Hematopoietic multipotent progenitor cell treated with erythropoietin and hydrocortisone succinate and interleukin-3 and kit ligand, for 4 days (in vitro differentiated cells): ENCODE measurements at places on chromosomes 6 and 20.

DNA sequence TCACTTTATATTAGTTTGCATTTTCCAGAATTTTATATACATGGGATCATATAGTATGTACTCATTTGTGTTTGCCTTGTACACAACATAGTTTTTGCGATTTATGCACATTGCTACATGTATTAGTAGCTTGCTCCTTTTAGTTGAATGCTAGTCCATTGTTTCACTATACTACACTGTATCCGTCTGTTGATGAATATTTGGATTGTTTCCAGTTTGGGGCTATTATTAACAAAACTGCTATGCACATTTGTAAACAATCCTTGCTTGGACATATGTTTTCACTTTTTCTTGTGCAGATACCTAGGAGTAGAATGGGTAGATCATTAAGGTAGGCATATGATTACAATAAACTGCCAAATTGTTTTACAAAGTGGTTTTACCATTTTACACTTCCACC is 3.9 kb upstream of the LRRC1 start:
- no peak for DNase-seq

GRCh38 chr6:113786168-113786567 is 71.0 kb upstream of the MARCKS start:
- DNase-seq, result no peak

GRCh38 chr6:37536491-37537190 is 36.9 kb upstream of the CCDC167 start:
- DNase-seq, result peak; percentile 27

DNA sequence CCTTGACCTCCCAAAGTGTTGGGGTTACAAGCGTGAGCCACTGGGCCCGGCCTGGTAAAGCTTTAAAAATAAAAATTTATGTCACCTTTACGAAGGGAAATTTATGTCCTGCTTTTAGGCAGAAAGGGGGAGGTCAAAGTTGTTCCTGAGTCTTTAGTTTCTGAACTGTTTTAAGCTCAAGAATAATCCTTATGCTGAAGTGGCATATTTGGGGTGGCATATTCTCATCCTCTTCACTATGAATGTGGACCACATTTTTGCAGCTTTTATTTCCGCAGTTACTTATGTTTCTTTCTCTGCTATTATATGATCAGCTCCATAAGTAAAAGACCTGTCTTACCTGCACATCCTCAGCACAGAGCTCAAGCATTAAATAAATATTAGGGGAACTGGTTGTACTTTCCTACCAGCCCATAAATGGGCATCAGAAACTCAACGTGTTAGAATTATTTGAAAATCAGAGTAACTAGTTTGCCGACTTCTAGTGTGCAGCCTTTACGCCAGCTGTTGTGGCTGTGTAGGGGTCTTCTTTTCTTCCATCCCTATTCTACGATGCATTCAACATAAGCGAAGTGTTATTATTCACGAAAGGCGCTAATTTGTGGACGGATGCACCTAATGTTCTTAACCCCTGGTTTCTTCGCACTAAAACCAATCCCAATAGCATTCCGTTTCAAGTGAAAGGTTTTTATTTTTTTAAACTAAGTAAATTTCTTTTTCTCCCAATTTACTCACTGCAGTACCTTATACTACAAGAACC is 867 bp upstream of the AKAP7 start:
- DNase-seq, result no peak

- DNase-seq, result no peak
These were observed 456.5 kb downstream of the UTRN start for GRCh38 chr6:144741659-144742058.

GRCh38 chr6:94462231-94462630 is 1042.9 kb upstream of the EPHA7 start:
- DNase-seq, result no peak

DNA sequence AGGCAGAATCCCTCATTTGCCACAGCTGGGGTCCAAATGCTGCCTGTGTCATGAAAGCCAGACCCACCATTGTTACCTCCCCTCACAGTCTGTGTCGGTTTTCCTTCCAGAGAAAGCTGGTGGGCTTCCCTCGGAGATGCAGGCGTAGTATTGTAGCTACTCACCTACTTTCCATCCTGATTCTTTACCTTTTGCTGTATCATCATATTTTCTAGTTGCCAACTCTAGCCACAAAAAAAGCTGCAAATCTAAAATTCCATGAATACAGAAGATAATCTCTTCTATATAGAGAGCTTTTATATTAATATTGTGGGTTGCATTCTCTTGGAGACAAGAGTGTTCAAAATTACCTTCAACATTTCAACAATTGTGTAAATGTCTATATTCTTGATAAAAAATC is 98.0 kb upstream of the LAMP5 start:
- DNase-seq, result no peak

DNA sequence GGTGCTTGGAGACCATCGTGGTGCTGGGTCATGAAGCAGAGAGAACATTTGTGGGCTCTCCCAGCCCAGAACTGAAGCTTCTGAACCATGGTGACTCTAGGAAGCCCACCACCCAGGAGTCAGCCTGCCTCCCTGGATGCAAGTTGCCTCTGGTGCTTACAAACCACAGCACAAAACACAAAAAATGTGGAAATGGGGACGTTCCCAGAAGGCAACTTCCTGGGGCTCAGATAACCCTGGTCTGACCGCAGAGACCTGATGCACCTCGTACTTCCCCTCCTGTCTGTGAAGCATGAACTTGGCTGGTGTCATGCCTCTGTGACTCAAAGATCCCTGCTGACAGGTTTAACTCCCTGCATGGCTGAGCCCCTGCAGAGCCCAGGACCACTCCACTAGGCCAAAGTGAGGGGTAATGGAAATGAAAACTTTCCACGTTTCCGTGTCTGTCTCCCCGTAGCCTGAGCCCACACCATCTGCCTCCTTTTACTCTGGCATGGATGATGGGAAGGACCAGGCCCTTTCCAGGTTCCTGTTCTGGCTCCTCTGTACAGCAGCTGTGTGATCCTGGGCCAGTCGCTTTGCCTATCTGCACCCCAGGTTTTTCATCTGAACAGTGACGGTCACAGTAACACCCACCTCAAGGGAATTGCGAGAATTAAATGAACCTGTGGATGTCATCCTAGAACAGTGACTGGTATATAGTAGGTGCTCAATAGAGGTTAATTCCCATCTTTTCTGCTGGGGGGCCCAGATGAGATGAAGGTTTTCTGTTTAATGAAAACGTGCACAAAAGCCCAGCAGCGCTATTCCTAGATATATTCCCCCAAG is 57.7 kb downstream of the PPP1R16B start:
- DNase-seq, result no peak

DNA sequence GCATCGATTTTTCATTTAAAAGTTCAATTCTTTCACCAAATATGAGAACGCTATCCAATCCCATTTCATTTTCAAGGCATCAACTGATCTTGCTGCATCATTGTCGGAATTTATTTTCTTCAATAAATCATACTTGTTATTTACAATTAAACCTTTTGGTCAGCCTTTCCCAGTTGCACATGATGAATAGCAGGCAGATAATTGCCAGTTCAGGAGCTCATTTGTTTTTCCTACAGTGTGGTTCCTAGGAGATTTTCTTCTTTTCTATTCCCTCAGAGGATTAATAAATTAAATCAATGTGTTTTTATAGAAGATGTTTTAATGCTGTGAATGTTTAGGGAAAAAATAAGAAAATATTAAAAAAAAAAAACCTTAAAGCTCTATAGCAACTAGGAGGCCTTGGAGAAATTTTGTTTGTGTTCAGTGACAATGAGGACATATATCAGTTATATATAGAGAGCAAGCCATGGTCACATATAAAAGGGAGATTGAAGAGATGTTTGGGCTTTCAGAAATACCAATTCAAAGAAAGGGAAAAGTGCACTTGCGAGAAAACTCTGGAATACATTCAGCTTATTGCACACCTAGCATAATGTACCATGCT is 30.4 kb downstream of the LGSN start:
- DNase-seq, result no peak

DNA sequence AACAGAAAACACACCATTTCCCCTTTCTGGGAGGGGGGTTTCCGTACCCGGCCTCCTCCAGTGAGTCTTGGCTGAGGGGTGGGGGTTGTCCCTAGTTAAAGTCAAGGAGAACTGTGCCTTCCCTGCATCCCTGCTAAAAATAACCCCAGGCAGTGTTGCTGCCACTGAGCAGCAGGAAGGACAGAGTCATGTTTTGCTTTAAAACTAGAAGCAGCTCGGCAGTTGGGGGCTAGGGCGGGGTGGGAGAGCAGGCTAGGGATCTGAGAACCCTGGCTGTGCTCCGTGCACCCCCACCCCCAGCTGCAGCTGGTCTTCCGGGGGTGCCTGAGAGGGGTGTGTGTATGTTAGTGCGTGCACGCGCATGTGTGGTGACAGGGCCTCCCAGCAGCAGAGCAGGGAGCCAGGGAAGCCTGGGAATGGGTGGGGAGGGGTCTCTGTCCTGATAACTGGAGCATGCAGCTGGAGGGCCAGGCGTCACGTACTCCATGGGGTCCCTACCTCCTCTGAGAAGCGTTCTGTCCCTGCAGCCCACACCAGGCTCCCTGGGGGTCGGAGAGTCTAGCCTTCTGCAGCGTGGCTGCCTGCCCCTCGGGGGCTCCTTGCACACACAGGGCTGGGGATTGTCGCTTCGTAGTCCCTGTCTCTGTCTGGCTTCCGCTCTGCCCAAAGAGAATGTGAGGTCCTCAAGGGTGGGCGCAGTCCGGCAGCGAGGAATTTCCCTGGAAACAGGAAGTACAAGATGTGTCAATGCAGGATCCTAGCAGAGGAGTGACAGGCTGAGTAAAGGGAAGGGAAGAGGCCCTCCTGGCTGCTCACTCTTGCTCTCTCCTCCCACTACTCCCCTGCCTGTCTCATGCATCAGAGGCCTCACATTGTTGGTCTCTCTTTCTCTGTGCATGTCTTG is 16.8 kb upstream of the ARMC12 start:
- DNase-seq, result peak; percentile 88

- DNase-seq, result no peak
These were observed 101.4 kb upstream of the CEP85L start for GRCh38 chr6:118752803-118753202.

GRCh38 chr6:139647016-139647415 is 272.6 kb upstream of the CITED2 start:
- DNase-seq, result no peak

- DNase-seq, result no peak
These were observed 7.4 kb downstream of the SLC22A1 start for GRCh38 chr6:160128879-160129516.

GRCh38 chr6:107330168-107330567 is 129.2 kb downstream of the PDSS2 start:
- no peak for DNase-seq

- no peak for DNase-seq
These were observed 2.6 kb downstream of the DEFB113 start for GRCh38 chr6:49966823-49967222.

GRCh38 chr20:57071283-57071731 is 195.1 kb downstream of the BMP7 start:
- DNase-seq, result peak; percentile 4

DNA sequence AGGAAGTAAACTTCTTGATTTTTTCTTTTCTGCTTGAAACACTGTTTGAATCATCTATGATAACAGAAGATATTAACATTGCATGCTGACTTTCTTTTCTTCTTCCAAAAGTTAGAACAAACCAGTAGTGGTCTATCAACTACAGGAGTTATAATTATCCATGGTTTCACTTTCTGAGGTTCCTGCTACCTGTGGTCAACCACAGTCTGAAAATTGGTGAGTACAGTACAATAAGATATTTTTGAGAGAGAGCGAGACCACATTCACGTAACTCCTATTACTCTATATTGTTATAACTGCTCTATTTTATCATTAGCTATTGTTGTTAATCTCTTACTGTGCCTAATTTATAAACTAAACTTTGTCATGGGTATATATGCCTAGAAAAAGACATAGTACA is 86.1 kb downstream of the MAP7 start:
- peak; percentile 54 for DNase-seq

GRCh38 chr6:136950436-136951126 is 28.5 kb downstream of the SLC35D3 start:
- DNase-seq, result peak; percentile 22

- DNase-seq, result no peak
These were observed 78.4 kb downstream of the RNASET2 start for GRCh38 chr6:166877906-166878305.

GRCh38 chr6:112660626-112661025 is 313.5 kb downstream of the RFPL4B start:
- no peak for DNase-seq

DNA sequence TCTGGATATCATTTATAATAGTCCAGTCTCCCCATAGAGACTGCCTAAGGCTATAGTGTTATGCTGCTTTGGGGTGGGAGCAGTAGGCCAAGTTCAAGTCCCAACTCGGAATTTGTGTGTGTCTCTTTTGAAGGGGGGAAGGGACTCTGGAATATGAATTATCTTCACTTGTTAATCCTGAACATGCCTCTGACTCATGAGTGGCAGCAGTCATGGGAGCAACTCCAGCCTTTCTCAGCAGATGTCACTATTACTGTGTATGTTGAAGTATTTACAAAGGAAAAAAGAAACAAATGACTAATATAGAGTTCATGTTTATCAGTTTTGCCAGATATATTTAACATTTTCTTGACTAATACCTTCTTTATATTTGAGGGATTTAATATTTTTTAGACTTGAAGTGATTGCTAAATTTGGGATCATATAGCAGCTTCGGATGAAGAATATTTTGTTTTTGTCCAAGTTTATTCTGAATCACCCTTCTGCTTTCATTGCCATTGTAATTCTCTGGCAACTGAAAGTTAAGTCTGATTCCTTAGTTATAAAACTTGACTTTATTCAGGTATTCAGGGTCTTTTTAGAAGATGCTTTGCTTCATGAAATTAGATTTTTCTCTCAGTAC is 23.4 kb downstream of the FAM217A start:
- DNase-seq, result peak; percentile 64

DNA sequence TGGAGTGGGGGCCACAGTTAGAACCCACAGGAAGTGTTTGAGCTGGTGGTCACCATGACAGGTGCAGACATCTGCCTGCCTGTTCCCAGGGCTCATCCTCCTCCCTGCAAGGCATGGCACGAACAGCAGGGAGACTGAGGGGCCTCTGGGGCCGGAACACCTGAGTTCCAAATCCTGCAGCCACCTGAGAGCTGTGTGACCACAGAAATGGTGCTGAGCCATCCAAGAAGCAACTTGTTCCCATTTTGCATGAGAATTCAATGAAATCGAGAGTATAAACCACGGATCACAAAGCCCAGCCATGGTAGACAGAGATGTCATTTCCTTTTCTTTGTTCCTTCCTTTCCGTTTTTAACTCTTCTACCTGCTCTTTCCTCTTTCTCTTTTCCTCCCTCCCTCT is 268.6 kb downstream of the FOXA2 start:
- no peak for DNase-seq

DNA sequence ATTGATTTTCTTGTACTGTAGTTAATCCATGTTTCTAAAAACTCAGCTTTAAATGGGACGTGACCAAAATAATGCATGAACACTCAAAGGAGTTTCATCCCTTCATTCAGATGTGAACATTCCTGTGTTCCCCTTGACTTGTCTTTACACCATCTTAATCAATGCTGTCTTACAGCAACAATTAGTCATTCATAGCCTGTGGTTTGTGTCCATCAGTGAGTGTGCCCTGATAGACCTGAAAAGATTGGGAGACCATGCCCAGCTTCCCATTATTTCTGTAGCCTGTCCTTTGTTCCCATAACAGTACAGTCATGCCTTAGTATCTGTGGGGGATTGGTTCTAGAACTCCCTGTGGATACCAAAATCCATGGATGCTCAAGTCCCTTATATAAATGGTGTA is 23.9 kb downstream of the NT5E start:
- DNase-seq, result no peak

- no peak for DNase-seq
These were observed 55.7 kb downstream of the FAM217A start for GRCh38 chr6:4023240-4023639.

- DNase-seq, result peak; percentile 48
These were observed 64.5 kb downstream of the CTNNBL1 start for GRCh38 chr20:37758332-37758731.
